Activated naive CD8-positive, alpha-beta T cell treated with anti-CD3 and anti-CD28 coated beads for 36 hours (primary cell): ENCODE measurements at places on chromosomes 3 and 15. TPM values are rescaled to one million over a fixed set of nuclear protein-coding genes. Genes with fewer than 3 reads are reported as not detected.

DNA sequence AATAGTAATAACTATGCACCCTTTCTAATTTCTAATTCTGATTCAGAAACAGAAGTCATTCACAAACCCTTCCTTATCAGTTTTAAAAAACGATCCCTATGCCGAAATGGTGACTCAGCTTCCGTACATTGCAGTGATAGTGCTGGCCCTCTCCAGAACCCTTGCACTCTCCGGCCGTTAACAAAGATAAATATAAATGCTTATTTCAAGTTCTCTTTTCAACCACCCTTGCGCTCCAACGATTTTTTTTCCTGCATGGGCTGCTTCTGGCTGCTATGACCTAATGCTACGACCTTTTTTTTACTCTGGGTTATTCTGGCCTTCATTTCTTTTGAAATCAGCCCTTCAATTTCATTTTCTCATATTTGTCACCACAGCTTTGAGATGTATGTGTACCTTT, 646.2 kb downstream of the NTRK3 start:
- no peak for DNase-seq

DYNC1LI1 gene
- 36.1 TPM for total RNA-seq

MUC4 gene
- total RNA-seq: 0.14 TPM

RHO gene
- not detected for total RNA-seq

SUSD5 gene
- total RNA-seq: not detected
